ENCODE measurements at places on chromosomes 16 and 17.

DNA sequence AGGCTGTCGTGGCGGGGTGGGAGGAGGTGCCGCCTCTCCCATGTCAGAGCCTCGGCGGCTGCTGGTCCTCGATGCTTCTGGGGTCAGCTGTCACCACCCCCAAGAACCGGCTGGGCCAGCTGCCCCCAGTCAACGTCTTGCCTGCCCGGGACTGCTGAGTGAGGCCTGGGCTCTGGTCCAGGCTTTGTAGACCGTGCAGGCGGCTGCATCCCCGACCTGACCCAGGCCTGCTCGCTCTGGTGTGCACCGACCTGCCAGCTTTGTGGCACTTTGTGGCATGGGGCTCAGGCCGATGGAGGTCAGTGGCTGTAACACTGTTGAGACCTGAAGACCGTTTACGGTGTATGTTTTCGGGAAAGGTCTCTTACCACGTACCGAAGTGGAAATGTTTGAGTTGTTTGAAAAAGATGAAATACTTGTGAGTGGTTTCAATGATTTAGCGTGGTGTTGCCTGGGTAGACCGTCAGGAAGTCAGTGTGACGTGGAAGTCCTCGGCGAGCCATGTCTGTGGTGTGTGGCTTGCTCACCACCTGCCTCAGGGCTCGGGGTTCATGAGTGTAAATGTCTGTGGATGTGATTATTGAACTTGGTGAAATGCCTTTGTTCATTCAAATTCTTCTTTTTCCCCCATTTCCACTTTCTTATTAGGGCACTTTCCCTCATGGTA, 53.2 kb upstream of the ZNF750 start:
- peak; percentile 39 for DNase-seq

GRCh38 chr16:80367037-80367658, 173.6 kb upstream of the DYNLRB2 start:
- no peak for DNase-seq

- DNase-seq: no peak
These were observed 18.6 kb upstream of the SPN start for GRCh38 chr16:29644338-29644857.

DNA sequence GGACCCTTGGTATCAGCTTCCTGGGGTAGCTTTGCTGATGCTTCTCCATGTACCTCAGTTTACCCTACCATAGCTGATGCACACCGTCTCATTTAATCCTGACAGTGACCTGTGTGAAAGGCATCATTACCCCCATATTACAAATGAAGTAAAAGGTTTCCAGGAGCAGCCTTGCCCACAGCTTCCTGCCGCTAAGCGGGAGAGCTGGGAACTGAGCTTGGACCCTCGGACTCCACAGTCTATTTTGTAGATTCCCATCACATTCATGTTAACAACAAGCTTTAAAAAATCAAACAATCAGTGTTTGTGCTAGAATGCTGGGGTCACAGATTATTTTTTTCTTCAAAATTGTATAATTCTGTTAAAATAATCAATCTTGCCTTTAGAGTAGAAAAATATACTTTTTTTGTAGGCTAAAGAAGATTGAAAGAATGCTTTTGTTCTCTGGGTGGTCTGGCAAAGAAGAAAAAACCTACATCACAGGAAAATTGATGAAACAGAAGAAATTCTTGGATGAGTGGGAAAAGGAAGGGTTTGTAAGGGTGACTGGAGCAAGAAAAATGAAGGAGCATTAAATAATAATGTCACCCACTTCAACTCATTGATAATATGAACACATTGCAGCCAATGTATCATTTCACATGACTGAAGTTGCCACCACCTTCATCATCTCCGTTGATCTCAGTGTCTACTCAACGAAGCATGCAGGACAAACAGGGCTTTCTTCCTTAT, 9.5 kb upstream of the USP10 start:
- no peak for DNase-seq

DNA sequence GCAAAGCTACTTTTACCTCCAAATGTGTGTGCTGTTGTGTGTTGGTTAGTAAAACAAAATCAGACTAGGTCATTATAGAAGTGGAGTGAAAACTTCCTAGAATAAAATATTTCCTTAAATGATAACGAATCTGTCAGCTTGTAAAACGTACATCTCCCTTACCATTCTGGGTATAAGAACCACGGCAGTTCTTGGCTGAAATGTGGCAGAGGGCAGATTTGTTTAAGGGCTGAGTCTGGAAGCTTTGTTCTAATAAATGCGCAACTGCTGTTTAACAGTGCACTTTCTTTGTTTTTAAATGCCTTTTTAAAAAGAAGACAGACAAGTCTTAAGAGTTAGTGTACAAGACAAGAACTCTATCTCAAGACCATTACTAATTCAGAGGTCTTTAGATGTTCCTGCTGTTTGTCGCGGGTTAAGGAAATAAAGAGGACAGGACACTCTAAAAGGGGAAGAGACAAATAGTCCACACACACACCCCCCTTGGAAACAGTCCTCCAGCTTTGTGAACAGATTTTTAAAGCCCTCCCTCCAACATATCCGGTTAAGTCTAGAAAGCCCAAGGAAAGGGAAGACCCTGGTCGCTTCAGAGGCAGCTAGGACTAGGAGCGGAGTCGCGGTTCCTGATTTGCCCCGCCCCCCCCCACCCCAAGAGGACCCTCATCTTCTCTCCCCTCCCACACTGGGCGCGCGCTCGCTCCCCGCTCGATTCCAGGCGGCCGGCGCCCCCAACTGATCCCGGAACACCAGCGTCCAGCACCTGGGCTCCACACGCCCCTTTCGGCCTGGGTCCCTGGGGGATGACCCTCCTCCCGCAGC, 658 bp downstream of the SYNRG start:
- no peak for DNase-seq

DNA sequence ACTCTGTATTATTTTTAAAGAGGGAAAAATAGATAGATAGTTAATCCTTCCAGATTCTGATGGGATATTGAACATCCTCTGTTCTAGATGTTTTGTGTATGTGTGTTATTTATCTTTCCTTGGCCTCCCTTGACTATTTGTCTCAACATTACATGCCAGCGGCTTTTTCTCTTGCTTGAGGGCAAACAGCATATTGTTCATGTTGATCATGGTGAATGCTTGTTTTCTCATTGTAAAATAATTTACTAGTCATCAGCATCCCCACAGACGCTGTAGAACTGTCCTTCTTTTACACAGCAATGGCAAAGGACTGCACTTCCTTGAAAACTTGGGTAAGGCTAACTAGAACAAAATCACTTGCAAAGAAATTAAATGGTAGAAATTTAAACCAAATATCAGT, 1376.4 kb upstream of the GOT2 start:
- no peak for DNase-seq

- DNase-seq: peak; percentile 74
These were observed 3.5 kb upstream of the NHERF1 start for GRCh38 chr17:74744714-74745547.

- DNase-seq: peak; percentile 82
These were observed 2.6 kb upstream of the PITPNC1 start for GRCh38 chr17:67374329-67375053.

DNA sequence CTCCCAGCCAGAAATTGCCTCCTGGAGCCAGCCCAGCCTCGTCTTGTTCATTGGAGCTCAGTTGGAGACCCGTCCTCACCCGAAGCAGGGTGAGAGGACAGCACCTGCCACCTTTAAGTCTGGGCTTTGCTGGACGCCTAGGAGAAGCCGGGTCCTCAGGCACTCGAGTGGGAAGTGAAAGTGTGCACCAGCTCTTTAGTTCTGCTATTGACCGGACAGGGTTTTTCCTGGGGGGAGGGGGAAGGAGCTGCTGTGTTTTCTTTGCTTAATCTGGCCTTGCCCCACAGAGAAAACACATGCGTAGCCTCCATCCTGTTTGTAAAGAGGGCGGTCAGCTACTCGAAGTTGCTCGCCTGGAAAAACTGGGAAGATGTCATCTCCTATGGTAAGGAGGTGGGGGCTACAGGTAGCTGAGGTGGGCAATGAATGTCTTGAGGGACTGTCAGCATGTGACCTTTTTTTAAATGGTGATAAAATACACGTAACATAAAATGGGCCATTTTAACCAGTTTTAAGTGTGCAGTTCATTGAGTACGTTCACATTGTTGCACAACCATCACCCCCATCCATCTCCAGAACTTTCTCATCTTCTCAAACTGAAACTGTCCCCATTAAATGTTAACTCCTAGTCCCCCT, 34.4 kb downstream of the CMIP start:
- no peak for DNase-seq

DNA sequence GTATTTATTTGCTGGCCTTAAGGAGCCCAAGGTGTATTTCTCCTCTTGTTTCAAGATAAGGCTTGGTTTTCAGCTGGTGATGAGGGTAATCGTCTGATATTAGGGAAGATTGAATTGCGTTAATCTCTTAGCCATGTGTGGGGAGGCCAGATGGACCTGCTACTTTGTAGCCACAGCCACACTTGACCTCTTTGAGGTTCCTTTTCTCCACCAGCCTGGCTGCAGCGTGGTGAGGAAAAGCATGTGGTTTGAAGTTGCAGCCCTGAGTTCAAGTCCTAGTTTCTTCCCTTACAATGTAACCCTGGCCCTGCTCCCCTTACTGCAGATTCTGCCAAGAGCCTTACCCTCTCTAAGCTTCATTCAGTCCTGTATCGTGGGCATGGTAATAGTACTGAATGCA, 3.1 kb downstream of the MINK1 start:
- DNase-seq: no peak

DNA sequence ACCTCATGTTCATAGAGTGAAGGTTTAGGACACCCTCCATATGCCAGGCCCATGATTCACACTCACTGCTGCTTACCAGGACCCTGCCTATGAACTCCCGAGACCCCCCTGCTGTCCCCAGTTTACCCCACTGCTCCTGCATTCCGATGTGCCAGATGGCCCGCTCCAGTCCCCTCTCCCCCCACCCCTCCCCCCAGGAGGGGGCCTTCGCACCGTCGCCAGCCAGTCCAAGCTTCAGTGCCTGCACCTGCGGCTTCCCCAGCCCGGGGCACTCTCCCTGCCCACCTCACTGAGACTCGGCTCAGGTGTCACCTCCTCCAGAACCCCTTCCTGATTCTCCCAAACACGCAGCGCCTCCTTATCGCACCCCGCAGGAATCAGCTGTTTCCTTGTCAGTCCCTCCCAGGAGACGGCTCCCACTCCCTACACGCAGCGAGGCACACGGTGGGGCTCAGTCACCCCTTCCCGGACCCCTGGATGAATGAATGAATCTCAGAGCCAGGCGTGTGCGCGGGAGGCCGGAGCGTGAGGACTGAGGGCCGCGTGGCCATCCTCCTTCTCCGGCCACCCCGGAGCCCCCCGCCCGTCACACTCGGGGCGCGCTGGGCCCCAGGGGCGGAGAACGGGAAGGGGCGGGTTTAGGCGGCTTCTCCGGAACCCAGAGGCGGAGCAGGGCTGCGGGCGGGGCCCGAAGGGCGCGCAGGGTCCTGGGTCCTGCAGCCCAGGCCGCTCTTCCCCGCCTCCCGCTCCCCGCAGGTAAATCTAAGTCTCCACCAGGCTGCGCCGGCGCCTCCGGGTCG, 1.6 kb downstream of the MYO1C start:
- peak; percentile 52 for DNase-seq

GRCh38 chr16:4315186-4316107, at the start of gene GLIS2:
Gene GLIS2 (plus strand): TSS chr16:4316067. CDS start chr16:4332281, 16,214 bp downstream.
- DNase-seq: no peak

GRCh38 chr17:72576289-72576759, 455.5 kb downstream of the SOX9 start:
- no peak for DNase-seq

- no peak for DNase-seq
These were observed 13.3 kb downstream of the EIF4A3 start for GRCh38 chr17:80133626-80133970.

DNA sequence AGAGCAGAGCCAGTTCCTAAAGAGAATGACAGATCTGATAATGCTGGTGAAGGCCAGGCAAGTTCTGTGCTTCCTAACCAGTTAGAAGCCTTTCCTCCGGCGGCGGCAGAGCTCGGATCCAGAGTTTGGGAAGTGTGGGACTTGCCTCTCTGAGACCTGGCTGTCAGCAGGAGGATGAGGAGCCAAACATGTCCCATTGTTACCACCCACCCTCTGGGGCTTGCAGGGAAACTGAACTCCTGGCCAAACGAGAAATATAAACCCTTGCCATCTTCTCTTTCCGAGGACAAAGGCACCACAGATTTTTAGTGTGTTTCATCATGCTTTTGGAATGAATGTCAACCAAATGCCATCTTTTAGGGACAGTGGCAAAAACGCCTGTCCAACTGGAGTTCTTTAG, 80.2 kb upstream of the SMURF2 start:
- DNase-seq: no peak

- DNase-seq: no peak
These were observed 1.7 kb downstream of the TBKBP1 start for GRCh38 chr17:47695429-47696376.

GRCh38 chr17:6495450-6496115, 51.3 kb downstream of the PIMREG start:
- DNase-seq: no peak

DNA sequence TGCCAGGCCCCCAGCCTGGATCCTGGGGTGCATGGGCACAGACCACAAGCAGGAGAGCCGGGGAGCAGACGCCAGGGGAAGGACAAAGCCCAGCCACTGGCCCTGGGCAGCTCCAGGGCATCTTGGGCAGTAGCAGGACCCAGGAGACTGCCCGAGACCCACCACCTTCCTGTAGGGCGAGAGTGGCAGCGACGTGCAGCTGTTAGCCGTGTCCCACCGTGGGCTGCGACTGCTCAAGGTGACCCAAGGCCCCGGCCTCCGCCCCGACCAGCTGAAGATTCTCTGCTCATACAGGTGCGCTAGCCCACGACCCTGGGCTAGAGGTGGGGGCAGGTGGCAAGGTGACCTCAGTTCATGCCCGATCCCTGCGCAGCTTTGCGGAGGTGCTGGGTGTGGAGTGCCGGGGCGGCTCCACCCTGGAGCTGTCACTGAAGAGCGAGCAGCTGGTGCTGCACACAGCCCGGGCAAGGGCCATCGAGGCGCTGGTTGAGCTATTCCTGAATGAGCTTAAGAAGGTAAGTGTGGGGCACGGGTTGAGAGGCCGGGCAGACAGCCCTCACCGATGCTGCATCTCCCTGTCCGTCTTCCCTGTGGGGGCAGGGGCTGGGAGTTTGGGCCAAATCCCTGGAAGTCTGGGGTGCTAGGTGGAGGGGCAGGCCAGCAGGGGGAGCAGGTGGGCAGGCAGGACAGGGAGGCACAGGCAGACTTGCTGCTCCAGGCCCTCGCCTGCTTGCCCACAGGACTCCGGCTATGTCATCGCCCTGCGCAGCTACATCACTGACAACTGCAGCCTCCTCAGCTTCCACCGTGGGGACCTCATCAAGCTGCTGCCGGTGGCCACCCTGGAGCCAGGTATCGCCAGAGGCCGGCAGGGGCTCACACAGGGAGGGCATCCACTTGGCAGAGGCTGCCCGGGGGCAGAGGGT, 13.5 kb upstream of the SMIM5 start:
- no peak for DNase-seq
